ENCODE measurements at places on chromosomes 16 and 17. TPM values are rescaled to one million over a fixed set of nuclear protein-coding genes. Genes with fewer than 3 reads are reported as not detected.

GRCh38 chr16:81366316-81366932, 51.7 kb downstream of the GAN start:
- peak; percentile 81 for DNase-seq

- DNase-seq = no peak
Observed at GRCh38 chr17:74466111-74466827, at the start of gene CD300A. CD300A (plus strand) TSS chr17:74466634; CDS start chr17:74466704, 70 bp downstream.

The XYLT1 gene
- total RNA-seq = 14.5 TPM

DNA sequence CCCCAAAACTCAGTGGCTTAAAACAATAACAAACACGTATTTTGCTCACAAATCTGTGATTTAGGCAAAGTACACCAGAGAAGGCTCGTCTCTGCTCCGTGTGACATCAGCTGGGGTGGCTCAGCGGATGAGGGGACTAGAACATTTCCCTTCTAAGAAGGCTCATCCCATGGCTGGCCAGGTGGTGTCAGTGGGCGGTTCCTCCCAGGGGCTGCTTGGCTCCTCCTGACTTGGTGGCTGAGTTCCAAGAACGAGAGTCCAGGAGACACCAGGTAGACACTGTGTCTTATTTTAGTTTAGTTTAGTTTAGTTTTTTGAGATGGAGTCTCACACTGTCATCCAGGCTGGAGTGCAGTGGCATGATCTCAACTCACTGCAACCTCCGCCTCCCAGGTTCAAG, 5.6 kb upstream of the CHMP6 start:
- no peak for DNase-seq

GRCh38 chr17:34408439-34408838, 45.4 kb upstream of the CCL1 start:
- no peak for DNase-seq

GRCh38 chr17:8739097-8739496, 5.5 kb downstream of the CCDC42 start:
- no peak for DNase-seq

GRCh38 chr17:72775919-72776318, 316.6 kb downstream of the SLC39A11 start:
- DNase-seq = peak; percentile 12

The SP6 gene
- total RNA-seq = 0.82 TPM

DNA sequence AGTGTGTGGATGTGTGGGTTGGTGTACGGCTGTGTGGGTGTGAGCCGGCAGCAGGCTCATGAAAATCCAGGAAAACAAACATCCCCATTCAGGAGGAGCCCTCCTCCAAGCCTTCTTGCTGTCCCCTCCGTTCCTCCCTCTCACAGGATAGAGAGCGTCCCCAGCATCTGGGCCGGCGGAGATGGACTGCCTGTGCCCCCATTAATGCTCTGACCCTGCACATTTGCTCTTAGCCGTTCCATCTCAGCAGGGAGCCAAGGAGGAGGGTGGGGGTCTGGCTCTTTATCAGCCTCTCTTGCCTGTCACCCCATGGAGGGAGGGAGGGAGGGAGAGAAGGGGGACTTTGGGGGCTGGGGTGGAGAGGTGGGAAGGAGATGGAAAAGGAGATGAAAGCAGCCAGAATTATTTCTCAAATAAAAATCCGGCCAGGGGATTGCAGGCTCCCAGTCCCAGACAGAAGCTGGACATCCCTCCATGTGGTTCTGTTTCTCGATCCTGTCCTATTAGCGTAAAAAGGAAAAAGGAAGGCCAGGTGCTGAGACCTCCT, 240.0 kb upstream of the ZFHX3 start:
- DNase-seq = no peak

The NETO2 gene
- total RNA-seq = 7.4 TPM
